ENCODE measurements at places on chromosomes 13 and 19. TPM values are rescaled to one million over a fixed set of nuclear protein-coding genes. Genes with fewer than 3 reads are reported as not detected.

- no peaks in the 10 kb centered on the region for H3K27me3 ChIP-seq
- no peak for DNase-seq
- H3K27ac ChIP-seq = no peak overlapping the region
- no peak overlapping the region for H3K4me3 ChIP-seq
- H3K4me1 ChIP-seq = peaks cover 2% of the 10 kb centered on the region
Observed at GRCh38 chr13:48393698-48394085, 19.2 kb downstream of the LPAR6 start.

Gene ERICH6B
- not detected for total RNA-seq

DNA sequence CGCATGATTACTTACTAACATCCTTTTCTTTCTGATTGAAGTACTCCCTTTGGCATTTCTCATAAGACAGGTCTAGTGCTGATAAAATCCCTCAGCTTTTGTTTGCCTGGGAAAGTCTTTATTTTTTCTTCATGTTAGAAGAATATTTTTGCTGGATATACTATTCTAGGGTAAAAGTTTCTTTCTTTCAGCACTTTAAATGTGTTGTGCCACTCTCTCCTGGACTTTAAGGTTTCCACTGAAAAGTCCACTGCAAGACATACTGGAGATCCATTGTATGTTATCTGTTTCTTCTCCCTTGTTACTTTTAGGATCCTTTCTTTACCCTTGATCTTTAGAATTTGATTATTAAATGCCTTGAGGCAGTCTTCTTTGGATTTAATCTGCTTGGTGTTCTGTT, 796.7 kb downstream of the UQCRFS1 start:
- no peaks in the 10 kb centered on the region for H3K36me3 ChIP-seq
- no peak overlapping the region for H3K4me3 ChIP-seq
- H3K27me3 ChIP-seq = no peaks in the 10 kb centered on the region
- H3K4me1 ChIP-seq = no peaks in the 10 kb centered on the region
- H3K27ac ChIP-seq = no peak overlapping the region

DNA sequence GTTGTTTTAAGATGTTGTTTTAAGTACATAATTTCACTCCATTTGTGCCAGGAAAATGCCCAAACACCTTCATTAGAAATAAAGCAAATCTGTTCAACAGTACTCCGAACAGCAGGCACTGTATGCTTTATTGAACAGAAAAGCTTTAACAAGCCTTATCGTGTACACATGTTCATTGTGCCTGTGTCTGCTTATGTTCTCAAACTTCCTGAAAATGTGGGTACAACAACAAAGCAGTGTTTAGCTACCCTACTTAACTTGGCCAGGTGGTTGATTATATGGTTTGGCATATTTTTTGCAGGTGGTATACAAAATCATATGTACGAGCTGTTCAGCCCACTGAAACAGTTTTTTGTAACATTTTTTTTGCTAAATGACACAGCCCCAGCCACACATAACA, 718.0 kb downstream of the DACH1 start:
- H3K27ac ChIP-seq = no peak overlapping the region
- no peaks in the 10 kb centered on the region for H3K4me1 ChIP-seq
- no peaks in the 10 kb centered on the region for H3K27me3 ChIP-seq
- no peak overlapping the region for H3K4me3 ChIP-seq
- no peak for DNase-seq
- H3K36me3 ChIP-seq = no peaks in the 10 kb centered on the region

- no peaks in the 10 kb centered on the region for H3K4me1 ChIP-seq
- no peaks in the 10 kb centered on the region for H3K36me3 ChIP-seq
- H3K4me3 ChIP-seq = no peak overlapping the region
- no peaks in the 10 kb centered on the region for H3K27me3 ChIP-seq
- no peak for DNase-seq
Observed at GRCh38 chr13:72125561-72125960, 258.6 kb upstream of the DACH1 start.

DNA sequence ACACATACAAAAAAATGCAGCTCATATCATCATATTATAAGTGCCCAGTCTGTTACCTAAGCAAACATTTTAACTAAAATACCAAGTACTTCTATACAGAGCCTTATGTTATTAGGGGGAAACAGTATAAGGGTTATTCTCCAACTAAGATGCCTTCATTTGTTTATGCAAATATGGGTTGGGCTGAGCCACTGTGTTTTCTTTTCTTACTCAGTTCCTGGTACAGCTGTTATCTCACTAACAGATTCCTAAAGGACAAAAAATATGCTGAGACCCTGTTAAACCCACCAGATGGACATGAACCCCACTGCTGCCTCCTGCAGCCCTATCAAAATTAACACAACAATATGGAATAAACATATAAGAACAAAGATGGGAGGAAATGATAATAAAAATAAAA, 34.5 kb upstream of the SMAD9 start:
- no peaks in the 10 kb centered on the region for H3K36me3 ChIP-seq
- DNase-seq = no peak
- no peak overlapping the region for H3K27ac ChIP-seq
- H3K4me1 ChIP-seq = no peaks in the 10 kb centered on the region

DNA sequence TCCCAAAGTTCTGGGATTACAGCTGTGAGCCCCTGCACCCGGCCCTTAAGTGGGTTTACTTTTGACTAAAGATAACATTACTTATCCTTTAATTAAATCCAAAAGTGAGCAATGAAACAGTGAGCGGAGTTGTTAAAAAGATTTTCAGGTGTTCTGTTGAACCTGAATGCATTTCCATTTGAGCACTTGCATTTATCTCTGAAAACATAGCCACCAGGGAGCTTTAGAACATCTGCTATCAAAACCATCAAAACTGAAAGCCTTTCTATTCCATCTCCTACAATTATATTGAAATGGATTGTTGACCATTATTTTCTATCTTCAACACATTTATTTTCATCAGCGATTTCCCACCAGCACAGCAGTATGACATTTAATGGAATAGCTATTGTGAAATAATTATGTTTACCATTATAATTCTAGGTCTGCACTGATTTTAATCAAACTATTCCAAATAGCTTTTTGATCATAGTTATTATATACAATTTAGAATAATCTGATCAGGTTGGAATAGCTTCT, 269.0 kb downstream of the FGF14 start:
- H3K36me3 ChIP-seq = no peaks in the 10 kb centered on the region
- no peak overlapping the region for H3K27ac ChIP-seq
- no peak for DNase-seq
- H3K4me1 ChIP-seq = no peaks in the 10 kb centered on the region
- no peak overlapping the region for H3K4me3 ChIP-seq

Gene PLEKHF1
- total RNA-seq = 64.4 TPM

DNA sequence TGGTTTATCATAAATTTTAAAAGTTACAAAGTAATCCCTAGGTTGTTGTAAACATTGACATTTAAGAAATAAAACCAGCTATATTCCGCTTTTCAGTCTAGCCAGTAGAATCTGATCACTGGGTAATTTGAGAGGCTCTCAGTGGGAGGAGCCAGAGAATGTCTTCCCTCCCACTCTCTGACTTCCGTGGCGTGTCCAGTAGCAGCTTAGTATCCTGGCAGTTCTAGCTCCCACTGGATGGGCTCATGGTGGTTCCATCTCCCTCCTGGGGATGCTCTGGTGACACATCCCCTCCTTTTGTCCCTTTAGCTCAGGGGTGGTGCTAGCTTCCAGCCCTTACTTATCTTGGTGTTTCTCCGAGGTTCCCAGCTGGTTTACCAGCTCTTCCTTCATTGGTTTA, 34.5 kb downstream of the MTUS2 start:
- H3K4me3 ChIP-seq = no peak overlapping the region
- no peaks in the 10 kb centered on the region for H3K4me1 ChIP-seq
- DNase-seq = no peak
- no peaks in the 10 kb centered on the region for H3K27me3 ChIP-seq
- H3K27ac ChIP-seq = no peak overlapping the region

Gene ZNF653
- 11.2 TPM for total RNA-seq
